ENCODE measurements at places on chromosomes 7 and 10.

DNA sequence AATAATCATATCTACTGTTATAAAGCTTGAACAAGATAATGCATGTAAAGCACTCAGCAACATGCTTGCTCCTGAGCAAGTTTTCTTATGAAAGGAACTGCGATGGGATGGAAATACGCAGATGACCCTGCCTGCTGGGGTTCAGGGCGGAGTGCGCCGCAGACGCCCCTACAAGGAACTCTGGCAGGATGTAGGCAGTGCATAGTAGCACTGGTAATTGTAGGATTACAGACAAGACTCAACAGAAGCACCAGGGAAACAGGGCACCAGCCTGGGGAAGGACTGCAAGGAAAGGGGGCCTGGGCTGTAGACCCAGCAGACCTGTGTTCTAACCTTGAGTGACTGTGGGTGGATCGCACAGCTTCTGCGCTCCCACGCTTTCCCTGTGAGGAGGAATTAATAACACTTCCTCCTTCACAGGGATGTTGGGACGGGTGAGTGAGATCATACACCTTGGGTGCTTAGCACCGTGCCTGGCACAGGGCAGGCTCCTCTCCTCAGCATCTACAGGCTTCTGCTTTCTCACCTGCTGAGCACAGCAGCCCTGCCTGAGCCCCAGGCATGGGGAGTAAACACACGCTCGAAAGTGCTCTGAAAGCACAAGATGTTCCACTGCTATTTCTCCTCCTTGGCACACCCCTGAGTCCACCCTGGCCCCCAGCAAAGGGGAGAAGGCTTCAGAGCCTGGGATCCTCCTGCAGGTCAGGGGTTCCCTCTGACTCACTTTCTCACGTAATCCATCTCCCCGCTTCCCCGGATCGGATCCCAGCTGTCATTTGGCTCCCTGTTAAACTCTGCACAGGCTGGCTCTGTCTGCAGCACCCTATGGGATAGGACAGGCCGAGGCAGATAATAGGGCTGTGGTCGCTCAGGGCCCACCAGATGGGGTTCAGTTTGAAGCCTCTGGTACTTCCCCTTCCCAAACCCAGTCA, 19.2 kb downstream of the ITPRIP start:
- DNase-seq = no peak

DNA sequence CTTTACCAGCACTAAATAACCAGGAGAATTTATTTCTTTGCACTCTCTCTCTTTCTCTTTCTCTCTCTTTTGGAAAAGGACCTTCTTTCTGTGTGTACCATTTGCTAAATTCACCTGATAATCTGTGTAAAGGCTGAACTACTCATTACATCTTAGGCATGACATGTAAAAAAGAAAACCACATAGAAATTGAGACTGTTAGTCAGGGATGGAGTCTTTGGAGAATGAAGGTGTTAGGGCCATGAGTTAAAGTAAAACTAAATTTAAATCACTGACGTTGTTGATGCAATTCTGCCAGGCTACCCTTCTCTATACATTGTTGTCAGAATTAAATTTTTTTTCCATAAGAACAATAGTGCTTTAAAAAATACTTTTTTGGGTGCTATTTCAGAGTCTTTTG, 263.3 kb downstream of the PTEN start:
- no peak for DNase-seq

GRCh38 chr10:75994357-75995040, 563.1 kb downstream of the LRMDA start:
- DNase-seq = no peak

DNA sequence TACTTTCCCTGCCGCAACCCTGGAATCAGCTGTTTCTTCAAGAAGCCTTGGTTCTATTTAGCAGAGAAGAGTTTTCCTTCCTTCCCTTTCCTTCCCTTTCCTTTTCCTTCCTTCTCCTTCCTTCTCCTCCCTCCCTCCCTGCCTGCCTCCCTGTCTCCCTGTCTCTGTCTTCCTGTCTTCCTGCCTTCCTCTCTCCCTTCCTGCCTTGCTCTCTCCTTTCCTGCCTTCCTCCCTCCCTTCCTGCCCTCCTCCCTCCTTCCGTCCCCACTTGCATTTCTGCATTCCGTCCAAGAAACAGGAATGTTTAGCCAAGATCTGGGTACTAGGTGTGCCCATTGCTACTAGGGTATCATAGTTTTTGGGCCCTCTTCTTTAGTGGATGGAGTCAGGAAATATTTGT, 21.9 kb downstream of the SND1 start:
- DNase-seq = no peak

- DNase-seq = no peak
These were observed 29.6 kb upstream of the GOT1 start for GRCh38 chr10:99460070-99460469.

- no peak for DNase-seq
These were observed 117.2 kb downstream of the ACTR3B start for GRCh38 chr7:152876749-152877148.

GRCh38 chr7:96300986-96301385, 20.9 kb downstream of the SLC25A13 start:
- no peak for DNase-seq

DNA sequence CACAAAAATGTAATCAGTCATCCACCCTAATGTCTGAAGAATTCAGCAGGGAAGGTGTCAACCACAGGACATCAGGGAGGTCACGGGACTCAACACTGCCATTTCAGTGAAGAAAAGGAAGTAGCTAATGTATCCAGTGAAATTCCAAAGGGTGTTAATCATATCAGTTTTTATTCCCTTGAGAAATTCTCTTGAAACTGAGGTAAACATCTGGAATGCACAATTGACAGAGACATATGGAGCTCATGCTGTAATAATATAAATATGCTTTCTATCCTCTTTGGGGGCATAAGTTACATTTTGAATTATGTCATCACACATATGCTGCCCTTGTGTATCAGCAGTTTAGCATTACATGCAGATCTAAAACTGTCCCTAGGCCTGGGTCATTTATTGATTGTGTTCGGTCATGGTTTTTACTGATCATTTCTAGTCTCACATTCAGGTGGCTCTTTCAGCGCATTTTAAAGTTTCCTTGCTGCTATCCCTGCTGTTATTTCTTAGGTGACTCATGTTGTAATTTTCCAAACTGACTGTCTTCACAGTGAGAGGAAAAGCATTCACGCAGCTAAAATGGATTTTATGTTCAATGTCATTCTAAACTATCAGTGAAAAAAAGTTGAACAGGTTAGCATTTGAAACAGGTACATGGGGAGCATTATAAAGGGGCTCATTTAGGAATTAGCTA, 273.9 kb downstream of the TSPAN12 start:
- no peak for DNase-seq

- DNase-seq = no peak
These were observed 35.7 kb downstream of the SLIT1 start for GRCh38 chr10:97150013-97150595.

DNA sequence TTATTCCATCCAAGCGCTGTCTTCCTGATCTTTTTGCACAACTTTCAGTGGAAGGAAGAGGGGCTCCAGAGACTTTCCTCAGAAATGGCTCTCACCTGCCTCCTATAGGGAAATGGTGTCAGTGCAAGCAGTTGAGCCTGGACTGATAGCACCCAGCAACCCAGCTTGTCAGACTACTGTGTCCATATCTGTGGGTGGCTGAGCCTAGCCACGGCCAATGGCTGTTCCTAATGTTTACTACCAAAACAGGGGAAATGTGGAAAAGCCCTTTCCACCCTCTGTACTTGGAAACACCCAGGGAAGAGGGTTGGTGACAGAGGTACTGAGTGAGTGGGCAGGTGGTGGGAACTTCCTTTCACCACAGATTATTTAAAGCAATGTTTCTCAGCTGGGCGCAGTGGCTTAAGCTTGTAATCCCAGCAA, 4.3 kb upstream of the YKT6 start:
- peak; percentile 25 for DNase-seq

DNA sequence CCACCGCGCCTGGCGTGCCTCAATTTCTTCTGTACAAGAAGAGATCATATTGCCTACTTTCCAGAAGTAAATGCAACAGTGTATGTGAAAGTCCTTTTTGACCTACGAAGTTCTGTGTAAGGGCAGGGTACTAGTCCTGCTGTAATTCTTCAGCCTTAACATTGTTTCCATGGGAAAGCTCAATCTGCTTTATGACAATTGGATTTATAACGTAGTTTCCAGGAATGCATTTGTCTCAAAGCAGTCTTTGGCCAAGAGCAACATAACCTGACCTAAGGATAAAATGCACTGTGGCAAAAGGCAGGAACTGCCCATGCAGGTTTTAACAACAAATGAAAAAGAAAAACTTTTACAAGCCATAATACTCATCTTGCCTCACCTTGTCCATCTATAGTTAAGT, 108.1 kb upstream of the PODXL start:
- no peak for DNase-seq

- DNase-seq = no peak
These were observed 222.6 kb upstream of the KLF14 start for GRCh38 chr7:130956417-130957136.

- DNase-seq = no peak
These were observed 97.6 kb upstream of the ITGB1 start for GRCh38 chr10:33055625-33056024.

DNA sequence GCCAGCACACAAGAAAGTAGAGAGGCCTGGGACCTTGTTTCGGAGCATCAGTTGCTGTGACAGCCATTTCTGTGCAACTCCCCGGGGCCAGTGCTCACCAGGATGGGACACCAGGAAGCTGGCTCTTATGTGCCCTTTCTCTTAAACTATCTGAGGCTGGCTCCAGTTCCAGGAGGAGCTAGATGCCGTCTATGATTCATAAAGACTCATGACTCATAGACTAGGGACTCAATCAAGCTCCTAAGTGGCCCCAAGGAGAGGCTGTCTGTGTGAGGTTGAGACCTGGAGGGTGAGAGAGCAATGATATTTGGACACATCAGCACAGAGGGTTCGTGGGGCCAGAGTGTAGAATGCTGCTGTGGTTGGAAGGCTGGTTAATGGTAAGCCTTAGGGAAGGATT, 580.1 kb downstream of the CCSER2 start:
- no peak for DNase-seq

DNA sequence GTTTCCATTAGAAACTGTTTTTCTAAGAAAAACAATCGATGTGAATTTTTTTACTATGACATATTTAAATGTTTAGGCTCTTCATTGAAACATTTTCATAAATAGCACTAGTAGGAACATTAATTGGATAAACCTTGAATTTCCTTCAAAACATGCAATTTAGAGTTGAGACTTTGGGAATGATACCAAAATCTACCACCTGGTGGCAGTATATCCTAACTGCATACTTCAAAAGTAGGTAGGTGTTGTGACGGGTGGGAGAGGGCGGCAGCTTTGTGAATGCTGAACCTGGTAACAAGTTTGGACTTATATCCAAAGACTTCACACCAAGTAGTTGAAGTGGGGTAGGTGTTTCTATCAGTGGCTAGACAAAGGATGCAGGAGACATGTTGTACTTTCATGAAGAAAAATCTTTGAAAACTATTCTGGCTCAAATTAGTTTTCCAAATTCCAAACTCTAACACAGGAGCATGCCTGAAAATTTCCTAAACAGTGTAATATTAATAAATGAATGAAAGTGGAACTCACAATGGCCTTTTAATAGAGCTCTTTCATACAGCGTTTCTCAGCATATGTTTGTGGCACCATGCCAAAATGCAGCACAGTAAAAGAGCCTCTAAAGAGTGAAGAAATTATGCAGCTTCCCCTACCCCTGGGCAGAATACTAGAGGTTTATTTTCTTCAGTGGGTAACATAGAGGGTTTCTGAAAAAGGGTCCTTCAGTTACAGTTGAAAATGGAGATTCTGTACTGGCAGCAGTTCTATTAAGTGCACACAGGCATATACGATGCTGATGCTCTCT, 201.0 kb upstream of the TPK1 start:
- peak; percentile 23 for DNase-seq

- DNase-seq = no peak
These were observed 790.7 kb upstream of the COBL start for GRCh38 chr7:52107355-52107754.

- no peak for DNase-seq
These were observed 17.7 kb upstream of the ZMIZ1 start for GRCh38 chr10:79050896-79051555.

- DNase-seq = no peak
These were observed 757.7 kb downstream of the GRM8 start for GRCh38 chr7:126495001-126495400.

DNA sequence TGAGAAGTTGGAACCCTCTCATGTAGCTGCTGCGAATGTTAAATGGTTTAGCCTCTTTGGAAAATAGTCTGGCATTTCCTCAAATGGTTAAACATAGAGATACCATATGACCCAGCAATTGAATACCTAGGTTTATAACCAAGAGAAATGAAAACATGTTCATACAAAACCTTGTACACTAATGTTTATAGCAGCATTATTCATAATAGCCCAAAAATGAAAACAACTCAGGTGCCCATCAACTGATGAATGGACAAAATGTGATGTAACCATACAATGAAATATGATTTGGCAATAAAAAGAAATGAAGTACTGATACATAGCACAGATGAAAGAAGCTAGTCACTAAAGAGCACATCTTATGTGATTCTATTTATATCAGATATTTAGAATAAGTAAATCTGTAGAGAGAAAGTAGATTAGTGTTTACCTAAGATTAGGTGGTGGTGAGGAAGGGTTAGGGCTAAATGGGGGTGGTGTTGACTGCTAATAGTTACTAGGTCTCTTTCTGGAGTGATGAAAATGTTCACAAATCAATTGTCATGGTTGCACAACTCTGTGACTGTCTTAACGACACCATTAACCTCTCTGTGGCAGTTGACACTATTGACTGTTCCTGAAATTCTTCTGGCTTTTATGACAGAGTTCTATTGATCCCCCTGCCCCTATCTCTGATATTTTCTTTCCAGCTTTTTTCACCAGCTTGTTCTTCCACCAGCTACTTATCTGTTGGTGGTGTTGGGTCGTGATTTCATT, 35.2 kb downstream of the VCL start:
- DNase-seq = no peak

DNA sequence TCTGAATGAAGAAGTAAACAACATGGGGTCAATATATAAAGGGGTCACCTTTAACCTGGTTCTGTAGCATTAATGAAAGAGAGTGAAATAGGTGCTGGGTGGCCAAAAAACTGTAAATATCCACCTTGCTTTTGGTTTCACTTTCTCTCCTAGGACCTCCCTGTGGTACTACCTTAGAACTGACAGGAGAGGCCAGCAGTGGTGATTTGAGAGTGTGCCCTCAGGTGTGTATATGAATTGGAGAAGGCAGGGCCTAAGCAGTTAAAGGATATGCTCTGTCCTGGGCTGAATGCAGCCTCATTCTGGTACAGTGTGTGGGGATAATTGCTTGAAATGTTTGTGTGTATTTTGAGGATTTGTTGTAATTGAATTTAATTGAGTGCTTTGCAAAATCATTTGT, 62.0 kb downstream of the BBS9 start:
- peak; percentile 6 for DNase-seq

DNA sequence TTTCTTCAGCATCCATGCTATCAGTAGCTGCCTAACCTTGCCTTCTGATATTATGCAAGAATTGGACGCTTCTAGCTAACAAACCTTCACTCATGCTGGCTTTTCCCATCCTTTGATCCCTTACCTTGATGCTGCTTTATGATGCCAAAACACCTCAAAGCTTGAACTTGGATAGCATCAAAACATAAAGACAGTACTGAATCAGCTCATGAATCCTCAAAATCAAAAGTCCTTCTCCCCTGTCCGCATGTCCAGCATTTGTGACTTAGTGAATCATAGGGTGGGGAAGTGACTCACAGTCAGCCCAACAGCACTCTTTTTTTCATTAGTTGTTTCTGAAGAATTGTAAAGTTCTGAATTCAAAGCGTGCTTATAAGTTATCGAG, 89.5 kb upstream of the PIK3CG start:
- no peak for DNase-seq

- no peak for DNase-seq
These were observed 875.0 kb downstream of the REEP3 start for GRCh38 chr10:64396105-64396708.

GRCh38 chr10:26491934-26492333, 53.8 kb downstream of the APBB1IP start:
- DNase-seq = no peak

Data from naive B cell (primary cell).